ENCODE measurements at places on chromosomes 5 and 9.

- no peak for ATAC-seq
These were observed 90.3 kb upstream of the ARAP3 start for GRCh38 chr5:141772281-141772680.

- no peak for ATAC-seq
These were observed 13.4 kb downstream of the RABL6 start for GRCh38 chr9:136820971-136821825.

- no peak for ATAC-seq
These were observed 542.3 kb downstream of the PSAT1 start for GRCh38 chr9:78839252-78839651.

- ATAC-seq, result no peak
These were observed 183.7 kb upstream of the GNA14 start for GRCh38 chr9:77831781-77832180.

DNA sequence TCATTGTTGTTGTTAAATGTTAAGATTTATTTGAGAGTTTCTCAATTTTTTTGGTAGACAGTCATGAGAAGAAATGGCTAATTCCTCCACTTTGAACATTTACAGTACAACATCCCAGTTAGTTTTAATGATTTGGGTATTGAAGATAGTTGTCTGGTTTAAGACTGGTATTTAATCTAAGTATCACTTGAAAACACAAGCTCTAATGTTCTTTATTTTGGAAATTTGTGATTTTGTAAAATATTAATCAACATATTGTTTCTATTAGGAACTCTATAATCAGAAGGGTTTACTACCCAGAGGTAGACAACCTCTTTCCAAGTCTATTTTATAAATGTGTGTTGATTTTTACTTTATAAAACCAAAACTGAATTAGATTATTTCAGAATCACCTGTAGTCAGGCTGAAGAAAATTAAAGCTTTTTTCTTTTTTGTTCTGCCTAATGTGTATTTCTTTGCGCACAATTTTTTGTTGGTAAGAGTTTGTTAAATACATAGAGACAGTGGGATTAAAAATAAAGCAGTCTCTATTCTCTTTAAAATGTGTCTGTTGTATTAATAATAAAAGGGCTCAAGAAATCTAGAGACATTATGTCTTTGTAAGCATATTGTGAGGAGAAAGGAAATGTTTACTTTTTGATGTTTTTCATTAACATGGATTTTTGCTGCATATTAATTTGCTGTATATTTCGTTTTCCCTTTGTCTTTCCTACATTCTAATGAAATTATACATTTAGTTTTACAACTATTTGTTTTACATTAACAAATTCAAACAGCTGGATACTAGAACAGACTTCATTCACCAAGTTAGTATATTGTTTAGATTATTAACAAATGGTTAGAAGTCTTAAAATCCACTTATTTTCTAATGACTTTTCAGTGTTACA is 3.9 kb upstream of the PURA start:
- no peak for ATAC-seq

- ATAC-seq, result no peak
These were observed 25.6 kb downstream of the CSF2 start for GRCh38 chr5:132099076-132099748.

DNA sequence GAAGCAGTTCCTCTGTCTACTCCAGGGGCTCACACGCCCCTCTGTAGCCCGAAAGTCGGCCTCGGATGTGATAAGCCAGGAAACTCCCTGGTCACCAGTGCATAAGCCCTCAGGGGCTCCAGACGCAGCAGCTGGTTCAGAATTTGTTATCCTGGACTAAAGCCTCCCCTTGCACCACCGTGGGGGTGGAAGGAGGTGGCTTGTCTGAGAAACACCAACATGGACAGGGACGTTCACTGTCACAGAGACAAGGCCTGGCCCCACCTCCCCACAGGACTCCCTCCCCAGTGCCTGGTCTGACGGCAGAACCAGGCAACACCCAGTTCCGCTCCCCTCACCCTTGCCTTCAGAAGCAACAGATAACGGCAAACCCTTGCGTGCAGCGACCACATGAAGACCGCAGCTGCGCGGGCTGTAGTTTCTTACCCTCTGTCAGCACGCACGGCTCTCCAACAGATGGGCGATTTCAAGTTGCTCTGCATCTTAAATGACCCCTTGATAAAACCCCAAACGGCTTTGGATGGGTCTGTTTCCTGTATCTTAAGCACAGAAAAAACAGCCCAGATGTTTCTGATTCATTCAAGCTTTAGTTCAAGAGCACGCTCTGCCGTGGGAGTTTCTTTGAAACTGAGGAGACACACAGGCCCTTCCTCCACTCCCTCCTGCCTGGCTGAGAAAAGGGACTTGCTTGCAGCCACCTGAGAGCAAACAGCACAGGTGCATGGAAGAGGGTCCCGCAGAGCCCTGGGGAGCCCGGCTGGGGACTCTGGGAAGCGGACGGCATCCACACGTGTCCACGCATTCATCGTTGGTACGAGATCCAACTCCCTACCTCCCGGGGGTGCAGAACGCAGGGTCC is 44.7 kb upstream of the NKD2 start:
- no peak for ATAC-seq

DNA sequence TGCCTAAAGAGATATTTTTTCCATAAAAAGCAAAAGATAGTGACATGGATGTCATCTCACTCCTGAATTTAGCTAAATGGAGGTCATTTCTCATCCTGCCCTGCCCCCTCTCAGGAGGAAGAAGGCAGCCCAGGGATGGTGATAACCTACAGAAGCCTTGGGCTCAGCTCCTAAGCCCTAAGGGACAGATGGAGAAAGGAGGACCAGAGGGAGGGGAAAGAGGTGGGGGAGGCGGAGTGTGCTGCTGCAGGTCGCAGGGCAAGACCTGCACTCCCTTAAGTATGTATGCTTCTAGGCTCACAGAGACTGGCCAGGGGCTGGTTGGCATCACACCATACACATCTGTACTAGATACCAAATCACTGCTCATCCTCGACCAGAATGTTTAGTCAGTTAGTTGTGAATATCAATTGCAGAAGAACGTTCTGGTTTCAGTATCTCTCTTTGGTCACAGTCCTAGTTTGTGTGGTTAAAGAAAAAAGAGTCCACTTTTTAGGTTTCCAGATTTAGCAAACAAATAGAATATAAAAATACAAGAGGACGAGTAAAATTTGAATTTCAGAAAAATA is 18.4 kb upstream of the CDKN2AIPNL start:
- ATAC-seq, result no peak

DNA sequence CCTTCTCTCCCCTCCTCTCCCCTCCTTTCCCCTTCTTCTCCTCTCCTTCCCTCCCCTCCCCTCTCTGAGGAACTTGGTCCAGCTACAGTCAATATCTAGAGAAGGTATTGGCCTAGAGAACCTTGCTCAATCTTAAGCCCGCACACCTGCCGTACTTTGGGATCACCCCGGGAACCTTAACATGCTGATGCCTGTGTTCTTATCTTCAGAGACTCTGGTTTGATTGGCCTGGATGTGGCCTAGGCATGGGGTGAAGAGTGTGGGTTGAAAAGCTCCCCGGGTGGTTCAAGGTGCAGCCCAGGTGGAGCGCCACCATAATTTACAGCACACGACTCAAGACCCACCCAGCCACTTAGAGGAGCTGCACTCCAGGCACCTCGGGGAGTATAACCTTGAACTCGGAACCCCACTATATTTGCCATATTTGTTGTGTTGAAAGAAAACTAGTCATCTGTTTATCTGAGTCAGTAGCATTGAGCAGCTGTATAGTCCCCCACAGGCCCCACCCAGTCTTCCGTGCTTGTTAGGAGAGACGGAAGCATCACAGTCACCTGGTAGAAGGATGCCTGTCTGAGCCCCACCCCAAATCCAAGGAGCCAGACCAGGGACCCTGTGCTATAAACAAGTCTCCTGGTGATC is 14.4 kb upstream of the PHF19 start:
- ATAC-seq, result no peak

Measured in SK-N-SH treated with all-trans-retinoic acid at 6 μM for 48 hours (cell line).